ENCODE measurements at places on chromosomes 7 and 10.

GRCh38 chr7:2354939-2355704 is 495 bp downstream of the EIF3B start:
- DNase-seq, result no peak

GRCh38 chr7:146728611-146729010 is 612.0 kb downstream of the CNTNAP2 start:
- no peak for DNase-seq

DNA sequence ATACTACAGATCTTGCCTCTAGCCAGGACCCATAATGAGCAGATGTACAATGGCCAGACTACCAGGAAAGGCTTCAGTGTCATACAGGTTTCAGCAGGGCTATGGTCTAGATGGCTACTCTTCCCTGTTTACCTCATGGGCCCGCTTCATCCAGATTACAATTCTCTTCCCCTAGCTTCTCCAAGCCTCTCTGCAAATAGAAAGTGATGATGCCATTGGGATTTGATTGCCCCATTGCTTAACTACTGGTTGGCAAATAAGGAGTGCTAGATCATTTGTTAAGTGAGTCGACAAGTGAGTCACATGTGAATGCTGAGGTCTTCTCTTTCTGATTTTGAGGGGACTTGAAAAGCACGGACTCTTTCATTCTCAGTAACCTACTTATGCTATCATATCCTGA is 361.5 kb upstream of the LRRTM3 start:
- no peak for DNase-seq

GRCh38 chr10:33706746-33707145 is 372.3 kb upstream of the NRP1 start:
- DNase-seq, result no peak

GRCh38 chr10:132698211-132698751 is 87.7 kb downstream of the NKX6-2 start:
- DNase-seq, result no peak

DNA sequence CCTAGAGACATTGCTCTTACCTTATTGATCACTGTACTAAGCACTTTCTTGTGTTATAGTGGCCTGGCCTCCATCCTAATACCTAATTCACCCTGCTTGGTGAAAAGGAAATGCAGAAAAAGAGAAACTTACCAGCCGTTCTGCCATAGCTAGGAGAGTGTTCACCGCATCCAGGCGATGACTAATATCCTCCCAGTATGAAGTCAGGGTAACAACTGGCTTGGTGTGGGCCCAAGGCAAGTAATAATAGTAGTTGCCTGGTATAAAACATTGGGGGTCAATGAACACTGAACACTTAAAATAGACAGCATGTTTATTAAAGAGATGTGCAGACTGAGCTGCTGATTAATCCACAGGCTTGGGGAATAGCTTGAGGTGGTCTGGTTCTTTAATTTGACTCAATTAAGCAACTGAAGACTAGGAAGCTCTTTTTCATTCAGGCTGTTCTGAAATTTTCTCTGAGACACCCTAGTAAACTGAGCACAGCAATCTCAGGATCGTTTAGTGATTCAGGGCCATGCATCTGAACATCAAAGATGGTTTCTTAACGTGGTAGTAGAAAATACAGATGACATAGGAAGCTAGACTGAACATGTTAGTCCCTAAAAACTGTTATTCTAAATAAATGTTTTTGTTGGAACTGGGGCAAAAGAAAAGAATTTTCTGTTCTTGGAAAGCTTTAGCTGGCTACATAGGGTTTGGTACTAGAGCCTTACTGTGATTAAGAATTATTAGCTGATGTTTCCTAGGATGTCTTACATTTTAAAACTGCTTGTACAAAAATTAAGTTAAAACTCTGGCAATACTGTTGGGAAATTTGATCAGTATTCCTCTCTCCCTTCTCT is 102.2 kb downstream of the MYOF start:
- DNase-seq, result no peak
